Activated naive CD8-positive, alpha-beta T cell treated with anti-CD3 and anti-CD28 coated beads for 36 hours (primary cell): ENCODE measurements at places on chromosomes 2 and 18. TPM values are rescaled to one million over a fixed set of nuclear protein-coding genes. Genes with fewer than 3 reads are reported as not detected.

Gene AQP4
- total RNA-seq, result not detected

Gene LAPTM4A
- total RNA-seq, result 20.9 TPM

Gene ADCY3
- total RNA-seq, result 55.4 TPM

Gene C18orf63
- total RNA-seq, result not detected

Gene VSNL1
- total RNA-seq, result not detected

Gene EFHD1
- total RNA-seq, result 0.78 TPM

Gene STK39
- total RNA-seq, result 27.1 TPM

Gene ZNF236
- total RNA-seq, result 14.3 TPM

Gene APOB
- total RNA-seq, result not detected

Gene GRHL1
- 0.49 TPM for total RNA-seq

Gene ALK
- not detected for total RNA-seq

Gene DNAH7
- not detected for total RNA-seq

Gene PDE6D
- 26.4 TPM for total RNA-seq

Gene ANKRD30B
- total RNA-seq, result not detected

Gene C2orf69
- 20.8 TPM for total RNA-seq

Gene IL36A
- not detected for total RNA-seq

Gene PXDN
- total RNA-seq, result 1.8 TPM

Gene GPR45
- not detected for total RNA-seq

Gene CRYBA2
- not detected for total RNA-seq
